Activated T-helper 17 cell treated with anti-CD3 and anti-CD28 coated beads, Interleukin-2, amount 50 U/mL, for 72 hours (primary cell): ENCODE measurements at places on chromosomes 7 and 10. TPM values are rescaled to one million over a fixed set of nuclear protein-coding genes. Genes with fewer than 3 reads are reported as not detected.

GRCh38 chr10:89171996-89172395 is 35.1 kb downstream of the CH25H start:
- no peak for ATAC-seq

- no peak for ATAC-seq
Observed at GRCh38 chr10:116026315-116026714, 246.7 kb downstream of the GFRA1 start.

UCN3 gene
- total RNA-seq = not detected

GOLGA7B gene
- total RNA-seq = 5.8 TPM
